ENCODE measurements at places on chromosomes 3 and 15.
A peak's percentile ranks its signal among the peaks of the same experiment; 100 is the strongest.

DNA sequence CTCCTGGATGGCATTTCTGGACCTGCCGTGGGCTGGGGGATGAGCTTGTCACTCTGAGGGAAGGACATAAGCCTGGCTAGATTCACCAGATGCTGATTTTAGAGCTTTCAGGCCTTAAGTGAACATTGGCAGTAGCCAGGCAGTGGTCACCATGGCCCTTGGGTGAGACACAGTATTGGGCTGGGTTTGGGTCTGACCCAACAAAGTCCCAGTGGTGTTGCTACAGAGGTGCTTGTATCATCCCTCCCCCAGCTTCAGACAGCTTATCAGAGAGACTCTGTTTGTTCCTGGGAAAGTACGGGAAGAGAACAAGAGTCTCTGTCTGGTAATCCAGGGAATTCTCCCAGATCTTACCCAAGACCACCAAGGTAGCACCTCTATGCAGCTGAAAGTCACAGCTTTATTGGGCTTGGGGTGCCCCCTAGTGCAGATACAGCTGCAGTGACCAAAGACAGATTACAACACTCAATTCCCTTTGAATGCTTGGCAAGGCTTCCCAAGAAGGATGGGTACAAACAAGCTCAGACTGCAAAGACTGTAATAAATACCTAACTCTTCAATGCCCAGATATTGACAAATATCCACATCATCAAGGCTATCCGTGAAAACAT is 9.8 kb upstream of the RUVBL1 start:
- peak; percentile 76 for DNase-seq

DNA sequence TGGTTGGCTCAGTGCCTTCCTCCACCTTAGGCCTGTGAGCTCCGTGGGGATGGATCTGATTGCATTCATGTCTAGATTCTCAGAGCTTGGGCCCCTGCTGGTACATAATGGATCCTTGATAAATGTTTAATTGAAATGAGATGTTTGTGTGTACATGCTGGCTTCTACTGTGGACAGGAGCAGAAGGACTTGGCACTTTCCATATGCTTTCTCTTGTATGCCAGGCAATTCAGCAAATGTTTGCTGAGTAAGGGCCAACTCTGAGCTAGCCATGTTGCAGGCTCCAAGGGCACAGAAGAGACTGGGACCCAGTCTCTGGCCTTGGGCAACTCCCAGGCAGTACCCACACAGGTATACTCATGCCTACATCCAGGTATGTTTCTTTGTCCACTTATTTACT is 67.0 kb downstream of the RAB11A start:
- DNase-seq: no peak

DNA sequence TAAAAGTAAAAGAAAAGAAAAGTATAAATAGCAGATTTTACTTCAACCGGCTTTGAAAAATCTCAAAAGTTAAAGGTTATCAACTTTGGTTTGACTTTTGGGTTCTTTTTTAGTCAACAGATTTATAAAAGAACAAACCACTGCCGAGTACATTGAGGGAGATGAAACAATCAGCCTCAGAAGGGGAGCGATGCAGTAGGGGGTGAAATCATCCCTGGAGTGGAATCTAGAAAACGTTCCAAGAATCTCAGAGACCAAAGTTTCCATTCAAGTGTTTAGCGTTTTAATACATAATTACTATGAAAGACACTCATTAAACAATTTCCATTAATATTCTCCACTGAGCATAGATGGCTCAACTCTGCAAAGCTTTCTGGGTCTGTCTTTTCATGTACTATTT is 745.5 kb downstream of the NR2F2 start:
- DNase-seq: no peak

- no peak for DNase-seq
Observed at GRCh38 chr3:24311881-24312280, 182.8 kb downstream of the THRB start.

DNA sequence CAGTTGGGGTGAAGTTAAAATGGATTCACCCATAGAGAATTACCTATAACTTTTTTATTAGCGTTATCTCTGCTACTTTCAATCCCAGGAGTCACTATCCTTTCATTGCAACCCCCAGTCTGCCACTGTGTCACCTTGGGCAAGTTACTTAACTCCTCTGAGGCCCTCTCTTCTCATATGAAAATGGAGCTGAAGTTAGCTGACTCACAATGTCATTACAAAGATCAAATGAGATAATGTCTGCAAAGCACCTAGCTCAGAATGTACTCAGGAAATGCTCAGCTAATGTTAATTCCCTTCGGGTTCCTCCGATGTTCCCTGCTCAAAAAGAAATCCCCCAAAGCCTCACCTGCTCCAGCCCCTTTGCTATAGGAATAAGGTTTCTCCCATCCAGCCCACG is 50.0 kb downstream of the TRIM42 start:
- no peak for DNase-seq

- DNase-seq: peak; percentile 79
Observed at GRCh38 chr15:32878869-32879805, 161.3 kb downstream of the GREM1 start.

- no peak for DNase-seq
Observed at GRCh38 chr15:60918234-60918959, 310.7 kb downstream of the RORA start.

DNA sequence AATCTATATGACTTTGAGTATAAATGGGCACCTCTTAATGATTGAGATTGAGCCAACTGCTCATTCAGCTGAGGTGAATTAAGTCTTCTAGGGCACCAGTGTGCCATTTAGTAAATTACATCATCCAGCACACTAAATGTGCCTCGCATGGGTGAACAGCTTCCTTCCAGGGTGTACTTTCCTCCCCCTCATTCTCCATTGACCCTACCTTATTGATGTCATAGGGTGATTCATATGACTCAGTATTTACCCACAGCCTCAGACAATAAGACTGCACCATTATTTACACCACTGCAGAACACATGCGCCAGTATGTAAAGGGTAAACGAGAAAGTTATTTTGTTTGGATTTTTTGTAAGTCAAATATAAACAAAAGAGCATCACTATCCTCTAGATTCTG is 185.2 kb upstream of the ARL6 start:
- DNase-seq: no peak

- no peak for DNase-seq
Observed at GRCh38 chr3:106809623-106810299, 567.5 kb upstream of the CCDC54 start.

DNA sequence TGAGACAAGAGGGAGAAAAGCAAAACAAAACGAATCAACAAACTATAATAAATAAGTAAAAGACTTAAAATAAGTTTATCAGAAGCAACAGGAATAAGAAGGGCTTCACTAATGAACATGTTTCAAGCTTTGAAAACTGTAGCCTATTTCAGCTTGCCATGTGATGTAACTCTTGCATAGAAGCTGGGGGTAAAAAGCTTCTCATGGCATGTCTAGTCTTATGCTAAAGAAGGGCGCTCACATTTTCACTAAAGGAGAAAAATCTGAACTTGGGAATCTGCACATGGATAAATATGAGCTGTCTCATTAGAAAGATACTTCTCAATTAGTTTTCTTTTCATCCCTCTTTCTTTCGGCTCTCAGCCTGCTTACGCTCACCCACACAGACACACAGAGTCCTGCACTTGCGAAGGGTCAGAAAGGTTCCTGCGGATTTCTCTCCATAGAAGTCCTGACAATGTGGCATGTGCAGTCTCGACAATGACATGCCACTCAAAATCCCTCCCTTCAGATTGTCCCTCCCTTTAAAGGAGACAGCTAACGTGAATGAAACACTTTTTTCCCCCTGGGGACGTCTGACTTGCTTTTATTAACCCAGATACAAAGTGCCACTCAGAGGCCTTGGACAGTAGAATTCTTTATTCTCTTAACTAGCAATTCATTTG is 568.9 kb upstream of the NR2F2 start:
- DNase-seq: peak; percentile 5

GRCh38 chr3:66138336-66139313 is 82.2 kb upstream of the SLC25A26 start:
- peak; percentile 82 for DNase-seq

DNA sequence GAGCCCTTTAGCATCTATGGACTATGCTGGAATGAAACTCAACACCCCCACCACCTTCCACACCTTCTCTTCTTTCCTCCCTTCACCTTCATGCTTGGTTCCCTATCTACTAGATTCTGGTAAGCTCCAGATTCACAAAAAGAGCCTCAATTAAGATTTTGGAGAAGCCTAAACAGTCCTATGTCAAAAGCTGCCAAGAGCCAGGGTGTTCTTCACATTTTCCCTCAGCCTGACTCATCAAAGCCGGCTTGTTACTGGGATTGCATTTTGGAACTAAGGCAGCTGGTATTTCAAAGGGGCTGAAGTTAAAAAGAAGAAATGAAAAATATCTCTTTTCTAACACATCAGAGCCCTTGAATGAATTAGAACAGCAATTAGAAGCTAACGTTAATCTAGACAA is 247.7 kb downstream of the MYRIP start:
- no peak for DNase-seq

- DNase-seq: no peak
Observed at GRCh38 chr3:144364737-144365136, 393.1 kb downstream of the DIPK2A start.

- DNase-seq: no peak
Observed at GRCh38 chr15:92889390-92890107, 10.6 kb upstream of the CHD2 start.

DNA sequence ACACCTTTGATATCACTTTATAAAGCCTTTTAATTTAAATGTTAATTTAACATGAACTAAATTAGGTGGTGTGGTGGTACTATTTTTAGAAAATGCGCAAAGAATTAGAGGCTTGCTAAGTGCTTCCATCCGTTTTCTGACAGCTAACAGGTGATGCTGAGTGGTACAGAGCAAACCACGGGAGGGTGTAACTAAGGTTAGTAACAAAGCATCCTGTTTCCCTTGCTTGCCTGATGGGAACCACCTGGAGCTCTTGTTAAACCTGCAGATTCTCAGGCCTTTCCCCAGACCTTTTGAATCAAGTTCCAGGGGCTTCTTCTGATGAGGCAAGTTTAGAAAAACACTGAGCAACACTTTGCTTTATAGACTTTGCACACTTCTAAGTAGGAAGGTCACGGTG is 101.0 kb downstream of the ATG7 start:
- no peak for DNase-seq

DNA sequence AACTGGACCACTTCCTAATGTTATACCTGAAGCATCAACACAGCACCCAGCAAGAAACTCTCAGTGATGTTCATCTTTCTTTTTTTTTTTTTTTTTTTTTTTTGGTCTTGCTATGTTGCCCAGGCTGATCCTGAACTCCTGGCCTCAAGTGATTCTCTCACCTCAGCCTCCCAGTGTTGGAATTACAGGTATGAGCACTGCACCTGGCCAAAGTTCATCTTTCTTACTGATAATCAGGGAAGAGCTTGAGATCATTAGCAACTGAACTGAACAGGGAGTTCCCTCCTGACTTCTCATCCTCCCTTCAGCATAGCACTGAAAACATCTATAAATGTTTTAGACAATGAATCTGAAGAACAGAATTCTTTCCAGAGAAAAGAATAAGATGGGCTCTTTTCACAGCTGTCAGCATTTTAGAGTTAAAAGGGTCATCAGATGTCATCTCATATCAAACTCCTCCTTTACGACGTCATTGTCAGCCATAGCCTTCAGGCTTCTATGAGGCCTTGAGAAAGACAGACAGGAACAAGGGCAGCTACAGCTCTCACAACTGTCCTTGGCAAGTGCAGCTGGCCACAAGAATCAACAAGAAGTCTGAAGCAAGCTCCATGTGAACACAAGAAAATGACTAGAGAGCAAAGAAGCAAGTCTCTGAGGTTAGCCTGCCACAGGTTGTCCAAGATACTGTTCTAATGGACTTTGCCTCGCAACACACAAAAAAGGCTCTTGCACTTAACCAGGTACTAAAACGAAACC is 33.8 kb downstream of the SCAP start:
- DNase-seq: peak; percentile 43

GRCh38 chr3:147757866-147758265 is 348.7 kb downstream of the ZIC1 start:
- no peak for DNase-seq

DNA sequence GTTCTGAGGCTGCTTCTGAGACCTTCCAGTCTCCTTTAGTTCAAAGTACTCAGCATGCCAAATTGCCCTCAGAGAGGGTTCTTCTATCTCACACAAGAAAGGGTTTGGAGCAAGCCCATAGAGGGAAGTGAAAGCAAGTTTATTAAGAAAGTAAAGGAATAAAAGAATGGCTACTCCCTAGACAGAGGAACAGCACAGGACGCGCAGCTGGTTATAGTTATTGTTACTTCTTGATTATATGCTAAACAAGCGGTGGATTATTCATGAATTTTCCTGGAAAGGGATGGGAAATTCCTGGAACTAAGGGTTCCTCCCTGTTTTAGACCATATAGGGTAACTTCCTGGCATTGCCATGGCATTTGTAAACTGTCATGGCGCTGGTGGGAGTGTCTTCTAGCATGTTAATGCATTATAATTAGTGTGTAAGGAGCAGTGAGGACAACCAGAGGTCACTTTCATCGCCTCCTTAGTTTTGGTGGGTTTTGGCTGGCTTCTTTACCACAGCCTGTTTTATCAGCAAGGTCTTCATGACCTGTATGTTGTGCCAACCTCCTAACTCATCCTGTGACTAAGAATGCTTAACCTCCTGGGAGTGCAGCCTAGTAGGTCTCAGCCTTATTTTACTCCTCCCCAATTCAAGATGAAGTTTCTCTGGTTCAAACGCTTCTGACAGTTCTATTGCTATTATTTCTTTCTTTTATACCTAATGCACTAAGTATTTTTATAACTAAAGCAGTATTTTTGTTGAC is 26.3 kb downstream of the SCN11A start:
- DNase-seq: no peak

DNA sequence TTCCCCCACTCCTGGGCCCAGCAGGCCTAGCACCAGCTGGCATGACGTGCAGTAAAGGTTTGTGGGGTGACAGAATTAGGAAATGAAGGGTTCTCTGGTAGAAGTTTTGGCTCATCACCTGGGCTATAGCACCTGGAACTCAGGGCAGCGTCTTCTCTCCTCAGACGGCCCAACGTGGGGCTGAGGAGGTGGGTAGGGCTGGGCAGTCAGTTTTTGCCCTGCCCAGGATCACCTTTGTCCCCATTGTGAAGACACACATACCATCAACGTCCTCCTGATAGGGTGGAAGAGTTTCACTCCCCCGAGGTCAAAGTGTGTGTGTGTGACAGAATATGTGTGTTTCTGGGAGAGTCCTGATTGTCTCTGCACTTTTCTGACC is 12.1 kb downstream of the KBTBD13 start:
- DNase-seq: no peak
